Left ventricle myocardium superior (tissue), 1 donor: ENCODE measurements at places on chromosomes 1 and 21.
A peak's percentile ranks its signal among the peaks of the same experiment; 100 is the strongest.

GRCh38 chr1:237448042-237448441 lies 406.1 kb downstream of the RYR2 start:
- DNase-seq, result no peak

GRCh38 chr1:155831279-155831976 lies 25.6 kb downstream of the GON4L start:
- no peak for DNase-seq

DNA sequence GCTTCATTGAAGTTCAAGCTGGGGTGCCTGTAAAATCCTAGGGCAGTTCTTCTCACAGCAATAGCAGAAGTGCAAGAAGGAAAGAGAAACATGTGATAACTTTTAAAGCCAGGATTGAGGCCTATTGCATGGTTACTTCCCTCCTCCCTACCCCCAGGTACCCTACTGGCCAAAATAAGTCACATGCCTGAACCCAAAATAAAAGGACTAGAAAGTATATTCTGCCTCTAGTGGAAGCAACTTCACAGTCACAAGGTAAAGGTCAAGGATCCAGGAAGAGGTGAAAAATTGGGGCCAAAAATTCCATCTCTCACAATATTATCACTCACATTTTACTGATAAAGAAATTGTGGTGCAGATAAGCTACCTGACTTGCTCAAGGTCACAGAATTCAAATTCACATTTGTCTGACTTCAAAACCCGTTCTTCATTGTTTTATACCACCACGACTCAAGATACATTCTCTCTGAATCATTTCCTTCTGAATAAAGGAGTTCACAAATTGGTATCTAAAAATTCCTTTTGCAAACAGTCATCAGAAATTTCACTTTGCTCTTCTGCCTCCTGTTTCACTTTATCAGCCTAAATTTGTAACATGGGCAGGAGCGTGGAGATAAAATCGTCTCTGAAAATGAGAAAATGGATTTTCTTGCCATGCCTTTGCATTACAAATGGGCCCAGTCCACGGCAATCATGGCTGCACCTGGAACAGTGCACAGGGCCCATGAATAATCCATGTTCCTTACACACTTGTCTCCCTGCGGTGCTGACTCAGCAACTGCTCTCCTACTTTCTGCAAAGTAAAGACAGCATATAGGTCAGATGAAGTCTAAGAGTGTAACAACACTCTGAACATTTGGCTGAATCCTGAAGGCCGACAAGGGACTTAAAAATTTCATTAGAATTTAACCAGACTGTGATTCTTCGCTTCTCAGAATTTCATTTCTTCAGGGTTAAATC lies 485.3 kb upstream of the NFIA start:
- DNase-seq, result no peak

DNA sequence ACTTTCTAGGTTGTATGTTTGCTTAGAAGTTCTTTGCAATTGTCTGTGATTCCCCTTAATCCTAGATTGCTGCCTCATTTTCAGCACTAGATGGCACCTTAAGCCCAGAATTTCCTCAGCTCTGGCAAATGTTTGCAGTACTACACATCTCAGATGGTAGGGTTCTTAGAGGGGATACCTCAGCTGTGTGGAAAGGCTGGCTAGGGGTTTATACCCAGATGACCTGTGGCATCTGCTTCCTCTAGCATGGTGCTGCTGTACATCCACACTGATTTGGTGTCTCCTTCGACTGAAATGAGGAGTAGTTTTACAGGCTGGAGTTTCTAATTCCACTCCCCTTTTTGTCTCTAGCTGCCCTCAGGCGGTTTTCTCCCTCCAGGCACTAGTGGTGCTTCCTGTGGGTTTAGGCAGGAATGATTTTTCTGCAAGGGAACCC lies 23.5 kb downstream of the ASB17 start:
- no peak for DNase-seq

DNA sequence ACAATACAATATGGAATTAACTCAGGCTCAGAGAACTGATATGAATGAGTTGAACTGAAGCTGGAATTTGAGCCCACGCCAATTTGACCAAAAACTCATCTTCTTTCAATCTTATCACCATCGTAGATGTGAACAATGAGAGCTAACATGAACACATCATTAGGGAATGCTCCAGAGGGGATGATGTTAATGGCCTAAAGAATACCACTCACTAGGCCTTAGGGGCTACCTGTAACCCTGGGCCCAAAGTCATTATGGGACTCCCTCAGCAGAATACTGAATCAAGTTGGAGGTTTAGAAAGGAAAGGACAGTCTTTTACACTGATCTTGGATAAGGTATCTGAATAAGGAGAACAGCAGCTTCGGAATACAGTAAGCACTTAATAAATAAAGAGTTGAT lies 73.6 kb downstream of the C1orf94 start:
- no peak for DNase-seq

- no peak for DNase-seq
Measured at GRCh38 chr1:42923367-42924081, 35.1 kb downstream of the SLC2A1 start.

DNA sequence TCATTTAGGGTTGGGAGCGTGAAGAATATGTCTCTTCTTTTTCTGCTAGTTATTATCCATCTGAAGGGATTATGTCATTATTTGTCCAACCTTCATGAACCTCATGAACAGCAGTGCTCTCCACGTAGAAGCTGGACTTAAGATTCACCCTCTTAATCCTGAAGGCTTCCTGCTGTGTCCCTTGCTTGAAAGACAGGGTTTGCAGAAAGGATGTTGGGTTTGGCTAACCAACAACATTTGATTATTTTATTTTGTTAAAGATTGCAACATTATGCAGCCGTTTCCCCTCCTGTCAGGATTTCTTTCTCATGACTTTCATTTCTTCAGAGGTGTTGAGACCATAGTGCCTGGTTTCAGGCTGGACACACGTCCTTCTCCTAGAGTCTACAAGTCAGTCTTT lies 75.2 kb downstream of the NGF start:
- DNase-seq, result no peak

DNA sequence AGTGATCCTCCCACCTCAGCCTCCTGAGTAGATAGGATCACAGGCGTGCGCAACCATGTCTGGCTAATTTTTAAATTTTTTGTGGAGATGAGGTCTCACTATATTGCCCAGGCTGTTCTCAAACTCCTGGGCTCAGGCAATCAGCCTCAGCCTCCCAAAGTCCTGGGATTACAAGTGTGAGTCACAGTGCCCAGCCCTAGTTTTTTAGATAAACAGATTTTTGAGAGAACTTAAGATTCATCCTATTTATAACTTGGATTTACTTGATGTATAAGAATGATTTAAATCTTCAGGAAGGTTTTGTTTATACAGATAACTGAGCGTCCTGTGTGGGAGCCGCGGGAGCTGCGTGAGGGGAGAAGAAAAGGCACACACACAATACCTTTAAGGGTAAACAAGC lies 26.2 kb downstream of the HEYL start:
- no peak for DNase-seq

GRCh38 chr1:205976708-205977401 lies 26.3 kb downstream of the RAB7B start:
- peak; percentile 84 for DNase-seq

GRCh38 chr1:58249737-58250586 lies 296.6 kb downstream of the OMA1 start:
- peak; percentile 45 for DNase-seq

DNA sequence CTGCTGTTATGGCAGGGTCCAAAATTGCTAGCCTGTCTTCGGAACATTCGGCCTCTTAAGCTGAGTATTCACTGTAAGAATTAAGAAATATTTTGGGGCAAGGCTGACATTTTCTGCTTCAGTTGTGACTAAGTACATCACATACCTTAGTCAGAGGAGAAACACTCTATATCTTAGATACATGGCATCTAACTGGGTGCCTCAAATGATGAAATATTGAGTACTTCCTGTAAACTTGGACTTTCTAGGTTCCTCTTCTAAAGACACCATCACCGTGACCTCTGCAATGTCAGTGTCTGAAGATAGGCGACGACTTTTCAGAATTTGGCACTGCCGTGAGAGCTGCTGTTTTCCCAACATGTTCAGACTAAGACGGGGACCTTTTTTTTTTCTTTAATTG lies 65.6 kb downstream of the PCBP3 start:
- no peak for DNase-seq

- DNase-seq, result peak; percentile 35
Measured at GRCh38 chr1:99598738-99599411, 47.0 kb upstream of the PALMD start.

DNA sequence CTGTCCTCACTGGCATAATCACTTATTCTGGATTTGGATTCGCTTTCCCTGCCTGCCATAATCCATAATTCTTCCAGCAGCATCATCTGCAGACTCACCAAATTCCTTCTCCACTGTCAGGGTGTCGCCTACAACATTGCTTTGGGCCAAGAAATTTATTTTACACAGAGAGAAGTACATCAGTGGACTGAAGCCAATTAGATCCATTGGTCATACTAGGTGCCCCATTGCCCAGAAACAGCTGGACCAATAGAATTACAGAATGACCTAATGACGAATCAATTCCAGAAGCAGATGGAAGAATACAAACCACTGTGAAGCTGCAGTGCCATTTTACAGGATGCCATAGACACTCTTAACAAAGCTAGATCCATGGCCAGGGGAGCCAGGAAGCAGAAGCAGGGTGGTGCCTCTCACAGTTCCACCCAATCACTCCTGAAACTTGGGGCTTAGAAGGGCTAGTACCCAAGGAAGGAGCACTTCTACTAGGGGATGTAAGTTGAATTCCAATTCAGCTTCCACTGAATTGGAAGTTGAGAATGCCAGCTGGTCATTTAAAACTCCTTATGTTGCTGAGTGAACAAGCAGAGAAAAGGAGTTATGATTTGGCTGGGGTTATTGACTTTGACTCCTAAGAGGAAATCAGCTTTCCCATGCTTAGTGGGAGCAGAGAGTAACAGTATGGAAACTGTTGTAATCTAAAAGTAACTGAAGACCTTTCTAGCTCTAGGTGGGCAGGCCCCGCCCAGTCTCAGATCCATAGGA lies 44.0 kb downstream of the EDN2 start:
- DNase-seq, result no peak

- peak; percentile 80 for DNase-seq
Measured at GRCh38 chr1:23548704-23549143, 10.6 kb downstream of the ID3 start.

- DNase-seq, result no peak
Measured at GRCh38 chr1:218616681-218617080, 271.5 kb downstream of the TGFB2 start.

DNA sequence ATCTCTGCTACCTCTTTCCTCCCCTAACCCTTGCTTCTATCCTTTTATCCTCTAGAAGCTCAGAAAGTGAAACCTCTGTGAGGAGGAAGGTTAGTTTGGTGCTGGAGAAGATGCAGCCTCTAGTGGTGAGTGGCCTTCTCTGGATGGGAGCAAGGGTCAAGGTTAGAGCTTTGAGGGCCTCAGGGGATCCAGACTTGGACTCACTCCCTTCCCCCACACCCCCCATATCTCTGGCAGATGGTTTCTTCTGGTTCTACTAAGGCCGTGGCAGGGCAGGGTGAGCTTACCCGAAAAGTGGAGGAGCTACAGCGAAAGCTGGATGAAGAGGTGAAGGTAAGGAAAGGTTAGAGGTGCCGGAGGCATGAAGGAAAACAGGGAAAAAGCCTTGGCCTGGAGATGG lies 9.2 kb downstream of the CGN start:
- DNase-seq, result no peak

- DNase-seq, result peak; percentile 47
Measured at GRCh38 chr21:41411449-41412089, 14.5 kb upstream of the MX1 start.

DNA sequence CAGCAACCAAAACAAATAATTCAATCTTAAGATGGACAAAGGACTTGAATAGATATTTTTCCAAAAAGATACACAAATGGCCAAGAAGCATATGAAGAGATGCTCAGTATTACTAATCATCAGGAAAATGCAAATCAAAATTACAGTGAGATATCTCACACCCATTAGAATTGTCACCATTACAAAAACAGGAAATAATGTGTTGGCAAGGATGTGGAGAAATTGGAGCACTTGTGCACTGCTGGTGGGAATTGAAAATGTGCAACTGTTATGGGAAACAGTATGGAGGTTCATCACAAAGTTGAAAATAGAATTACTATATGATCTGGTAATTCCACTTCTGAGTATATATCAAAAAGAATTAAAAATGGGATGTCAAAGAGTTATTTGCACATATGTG lies 83.2 kb downstream of the SH3GLB1 start:
- DNase-seq, result no peak

- DNase-seq, result no peak
Measured at GRCh38 chr1:7857985-7858384, 5.1 kb upstream of the UTS2 start.

GRCh38 chr1:77540501-77541161 lies 141.8 kb downstream of the ZZZ3 start:
- DNase-seq, result no peak

- no peak for DNase-seq
Measured at GRCh38 chr21:9767592-9768375, 753.6 kb upstream of the TPTE start.

- peak; percentile 54 for DNase-seq
Measured at GRCh38 chr1:89609781-89610456, 23.0 kb upstream of the LRRC8C start.

DNA sequence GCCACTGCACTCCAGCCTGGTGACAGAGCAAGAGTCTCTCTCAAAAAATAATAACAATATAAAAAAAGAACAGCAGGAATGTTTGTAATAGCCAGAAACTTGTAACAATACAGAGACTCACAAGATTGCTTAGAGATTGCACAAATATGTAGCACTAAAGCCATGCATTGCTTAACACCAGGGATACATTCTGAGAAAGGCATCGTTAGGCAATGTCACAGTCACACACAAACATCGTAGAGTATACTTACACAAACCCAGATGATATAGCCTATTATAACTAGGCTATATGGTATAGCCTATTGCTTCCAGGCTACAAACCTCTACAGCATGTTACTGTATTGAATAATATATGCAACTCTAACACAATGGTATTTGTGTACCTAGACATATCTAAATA lies 45.3 kb downstream of the GPATCH2 start:
- no peak for DNase-seq

DNA sequence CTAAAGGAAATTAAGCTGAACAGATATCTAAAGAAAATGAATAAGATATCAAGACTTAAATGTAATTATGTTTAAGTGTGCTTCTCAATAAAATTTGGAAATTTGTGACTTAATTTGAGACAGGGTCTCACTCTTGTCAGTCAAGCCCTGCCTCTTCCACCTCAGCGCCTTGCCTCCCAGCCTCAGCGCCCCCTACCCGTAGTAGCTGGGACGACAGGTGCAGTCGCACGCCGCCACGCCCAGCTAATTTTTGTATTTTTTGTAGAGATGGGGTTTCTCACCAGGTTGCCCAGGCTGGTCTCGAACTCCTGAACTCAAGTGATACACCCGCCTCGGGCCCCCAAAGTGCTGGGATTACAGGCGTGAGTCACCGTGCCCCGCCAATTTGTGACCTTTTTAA lies 117.0 kb downstream of the CLEC20A start:
- no peak for DNase-seq
